ENCODE measurements at places on chromosomes 3 and 15.
A peak's percentile ranks its signal among the peaks of the same experiment; 100 is the strongest.

DNA sequence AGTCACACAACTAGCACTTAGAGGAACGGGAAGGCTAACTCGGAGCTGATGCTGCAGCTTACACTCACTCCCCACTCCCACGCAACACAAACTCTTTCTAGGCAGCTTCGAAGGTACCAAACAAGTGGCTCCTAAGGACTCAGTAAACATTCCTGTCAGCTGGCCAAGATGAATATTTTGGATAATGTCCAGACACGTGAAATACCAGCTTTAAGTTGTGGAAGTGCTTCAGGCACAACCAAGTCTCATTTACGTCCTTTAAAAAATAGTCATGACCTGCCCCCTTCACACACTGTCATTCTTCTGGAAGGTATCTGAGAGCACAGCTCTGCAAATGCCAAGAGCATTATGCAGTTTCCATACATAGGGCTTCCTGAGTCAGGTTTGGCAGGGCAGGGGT is 1005.9 kb upstream of the CFAP20DC start:
- DNase-seq: no peak

DNA sequence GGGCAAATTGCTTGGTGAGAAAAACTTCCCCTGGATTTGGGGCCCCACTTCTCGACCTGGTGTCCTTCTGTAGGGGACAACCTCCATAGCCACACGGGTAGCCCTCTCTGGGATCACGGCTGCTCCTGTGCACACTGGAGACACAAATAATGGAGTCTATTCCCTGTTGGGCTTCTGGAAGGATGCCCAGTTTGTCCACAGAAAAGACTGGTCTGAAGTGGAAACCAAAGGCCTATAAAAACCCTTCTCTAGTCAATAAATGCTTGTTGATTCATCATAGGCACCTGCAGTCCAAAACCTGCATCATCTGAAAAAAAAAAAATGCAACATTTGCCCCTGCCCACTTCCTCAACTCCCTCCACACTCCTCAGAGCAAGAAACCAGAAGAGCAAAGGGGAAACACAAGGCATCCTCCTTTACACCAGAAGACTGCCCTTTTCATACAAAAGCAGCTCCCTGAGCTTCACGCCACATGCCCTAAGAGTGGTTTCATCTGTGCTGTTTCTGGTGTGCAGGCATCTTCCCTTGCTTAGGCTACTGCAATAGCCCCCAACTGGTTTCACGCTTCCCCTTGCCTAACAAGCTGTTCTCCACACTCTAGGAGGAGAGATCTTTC is 36.3 kb downstream of the SRGAP3 start:
- no peak for DNase-seq

GRCh38 chr3:171427771-171428320 is 32.4 kb downstream of the TNIK start:
- DNase-seq: no peak

DNA sequence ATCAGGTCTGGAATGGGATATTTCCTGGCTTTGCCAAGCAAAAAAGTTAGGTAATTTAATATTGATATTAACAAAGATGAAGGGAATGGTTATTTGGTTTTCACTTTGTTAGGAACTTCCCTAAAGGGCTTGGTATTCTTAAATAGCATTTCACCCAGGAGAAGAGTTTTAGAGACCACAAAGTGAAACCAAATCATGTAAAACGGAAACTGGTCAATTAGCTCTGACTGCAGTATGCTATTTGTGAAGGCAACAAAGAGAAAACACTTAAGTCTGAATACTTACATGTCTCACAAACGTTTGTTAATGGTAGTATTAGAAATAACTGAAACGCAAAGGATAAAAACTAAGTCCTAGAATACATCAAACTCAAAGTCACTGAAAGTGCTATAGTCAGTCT is 32.4 kb upstream of the SETMAR start:
- DNase-seq: no peak

DNA sequence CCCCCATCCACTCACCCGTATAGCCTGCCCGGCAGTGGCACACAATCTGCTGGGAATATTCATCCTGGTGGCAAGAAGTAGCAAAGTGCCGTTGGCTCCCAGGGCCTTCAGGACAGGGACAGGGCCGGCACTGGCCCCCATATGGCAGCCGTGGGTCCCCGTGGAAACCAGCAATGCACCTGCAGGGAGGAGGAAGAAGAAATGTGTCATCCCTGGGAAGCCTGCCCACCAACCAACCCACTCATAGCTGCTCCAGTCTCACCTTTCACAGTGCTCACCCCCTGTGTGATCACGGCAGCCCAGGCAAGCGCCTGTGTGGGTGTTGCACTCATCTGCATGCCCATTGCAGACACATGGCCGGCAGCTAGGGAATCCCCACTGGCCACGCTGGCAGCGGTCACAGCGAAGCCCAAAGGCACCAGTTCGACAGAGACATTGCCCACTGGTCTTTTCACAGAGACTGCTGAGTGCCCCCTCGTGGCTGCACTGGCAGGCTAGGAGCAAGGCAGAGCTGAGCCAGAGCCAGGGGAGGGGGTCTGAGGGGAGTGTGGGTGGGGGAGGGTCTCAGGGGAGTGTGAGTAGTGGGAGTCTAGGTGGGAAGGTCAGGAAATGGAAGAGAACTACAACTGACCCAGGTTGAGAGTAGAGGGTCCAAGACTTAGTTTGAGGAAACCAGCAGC is 4.5 kb upstream of the USP19 start:
- no peak for DNase-seq

GRCh38 chr3:129614435-129614834 is 8.0 kb upstream of the PLXND1 start:
- no peak for DNase-seq

DNA sequence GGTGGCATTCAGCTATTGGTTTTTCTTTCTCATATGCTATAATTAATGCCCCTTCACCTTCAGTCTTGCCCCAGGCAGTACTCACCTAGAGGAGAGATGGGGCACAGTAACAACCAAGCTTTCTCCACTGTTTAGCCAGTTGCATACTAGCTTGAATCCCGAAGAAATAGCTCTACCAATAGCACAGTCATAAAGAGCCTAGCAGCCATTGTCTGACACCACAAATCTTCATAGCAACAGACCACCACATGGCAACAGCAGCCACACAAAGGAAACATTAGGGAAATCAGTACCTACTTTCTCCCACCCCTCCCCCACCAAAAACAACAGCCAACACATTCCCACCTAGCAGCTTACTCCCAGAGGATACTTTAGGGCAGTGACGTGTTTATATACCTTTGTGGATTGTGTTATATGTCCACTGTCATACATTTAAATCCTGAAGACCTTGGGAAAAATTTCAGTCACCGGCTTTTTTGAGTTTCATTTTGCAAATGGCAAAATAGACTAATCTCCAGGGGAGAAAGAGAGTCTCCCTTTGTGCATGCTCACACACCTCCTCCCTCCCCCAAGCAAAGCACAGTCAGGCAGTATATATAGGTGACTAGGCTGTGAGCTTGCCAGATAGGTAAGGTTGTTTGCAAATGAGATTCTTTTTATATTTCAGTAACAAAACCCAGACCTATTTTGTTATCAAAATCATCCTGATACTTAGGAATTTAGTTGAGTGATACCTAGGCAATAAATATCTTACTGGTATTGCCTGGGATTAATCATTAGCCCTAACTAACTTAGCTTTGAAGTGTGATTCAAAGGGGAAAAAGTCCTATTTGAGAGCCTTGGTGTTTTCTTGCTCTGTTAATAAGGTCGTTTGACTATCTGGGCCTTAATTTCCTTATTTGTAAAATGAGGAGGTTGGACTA is 140.6 kb downstream of the RBPMS2 start:
- DNase-seq: no peak

DNA sequence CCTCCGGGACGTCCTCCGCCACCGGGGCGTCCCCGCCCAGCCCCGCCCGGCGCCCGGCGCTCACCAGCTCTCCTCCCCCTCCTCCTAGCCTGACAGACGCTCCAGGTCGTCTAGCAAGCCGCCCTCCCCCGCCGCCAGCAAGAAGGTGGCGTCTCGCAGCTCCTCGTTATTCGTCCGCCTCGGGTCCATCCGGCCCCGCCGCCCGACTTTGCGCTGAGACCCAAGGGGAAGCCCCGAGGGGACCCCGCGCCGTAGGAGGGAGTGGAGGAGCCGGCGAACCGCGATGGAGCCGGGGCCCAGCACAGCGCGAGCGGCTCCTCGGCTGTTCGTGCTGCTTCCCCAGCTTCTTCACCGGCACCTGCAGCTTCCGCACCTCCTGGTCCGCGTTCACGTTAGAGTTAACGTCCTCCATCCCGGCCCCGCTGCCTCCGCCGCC is 26.3 kb upstream of the MTHFS start:
- DNase-seq: peak; percentile 61

DNA sequence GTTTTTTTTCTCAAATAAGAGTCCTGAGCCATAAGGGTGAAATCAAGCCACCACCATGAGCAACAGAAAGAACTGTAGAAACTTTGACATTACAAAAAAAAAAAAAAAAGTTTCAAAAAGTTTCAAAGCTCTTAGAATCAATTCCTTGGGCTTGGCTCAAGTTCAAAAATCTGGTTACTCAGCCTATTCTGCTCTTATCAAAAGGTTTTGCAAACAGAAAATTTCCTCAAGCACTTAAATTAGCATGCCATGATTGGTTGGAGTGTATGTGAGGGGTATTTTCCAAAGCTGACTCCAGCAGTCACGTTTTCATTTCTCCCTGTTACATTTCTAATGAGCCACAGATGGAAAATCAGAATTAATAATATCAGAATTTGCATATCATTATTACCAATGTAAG is 12.1 kb upstream of the PEX5L start:
- DNase-seq: no peak

DNA sequence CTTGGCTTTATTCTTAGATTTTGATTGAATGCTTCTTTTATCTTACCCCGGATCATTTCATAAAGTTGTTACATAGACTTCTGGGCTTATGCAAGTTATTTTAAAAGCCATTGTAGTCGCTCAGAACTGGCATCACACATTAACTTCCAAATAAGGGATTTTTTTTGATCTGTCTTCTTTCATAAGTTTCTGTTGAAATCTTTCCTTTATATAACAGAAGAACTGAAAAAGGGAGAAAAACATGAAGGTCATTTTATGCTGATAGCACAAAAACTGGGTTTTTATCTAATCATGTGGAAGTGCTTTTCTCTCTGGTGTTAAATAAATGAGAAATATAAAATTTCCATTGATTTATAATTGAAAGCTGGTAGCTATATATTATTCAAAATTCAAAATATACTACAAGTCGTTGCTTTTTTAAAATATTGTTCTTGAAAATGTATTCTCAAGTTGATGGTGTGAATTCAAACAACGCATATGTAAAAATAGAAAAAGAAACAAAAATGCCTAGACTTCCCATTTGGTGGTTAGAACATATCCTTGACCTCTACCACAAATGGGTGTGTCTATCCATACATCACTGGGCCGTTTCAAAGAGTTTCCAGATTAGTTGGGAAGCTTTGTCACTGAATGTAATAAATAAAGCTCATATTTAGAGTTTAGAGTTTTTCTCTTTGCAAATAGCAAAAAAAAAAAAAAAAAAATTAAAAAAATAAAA is 258.3 kb upstream of the ZPLD1 start:
- DNase-seq: no peak

DNA sequence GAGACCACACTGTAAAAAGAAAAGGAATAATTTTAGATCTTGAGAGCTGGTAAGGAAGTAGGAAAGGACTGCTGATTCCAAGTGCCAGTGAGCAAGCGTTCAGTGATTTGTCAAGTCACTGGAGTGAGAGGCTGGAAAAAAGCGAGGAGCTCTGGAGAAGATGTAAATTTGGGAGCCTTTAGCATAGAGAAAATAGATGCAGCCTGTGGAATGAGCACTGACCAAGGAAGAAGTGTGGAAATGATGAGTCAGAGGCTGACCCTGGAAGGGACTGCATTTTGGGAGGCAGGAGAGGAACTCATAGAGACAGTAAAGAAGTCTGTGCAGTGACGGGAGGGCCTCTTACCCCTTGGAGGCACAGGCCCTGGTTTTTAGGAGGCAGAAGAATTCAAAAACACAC is 17.1 kb upstream of the ABTB1 start:
- no peak for DNase-seq

GRCh38 chr3:21140785-21141184 is 610.2 kb downstream of the ZNF385D start:
- no peak for DNase-seq

GRCh38 chr15:88038261-88038660 is 218.3 kb downstream of the NTRK3 start:
- no peak for DNase-seq
